AG08396 (cell line): ENCODE measurements at places on chromosomes 13 and 19.
A peak's percentile ranks its signal among the peaks of the same experiment; 100 is the strongest.

- peak; percentile 24 for DNase-seq
Observed at GRCh38 chr13:32624441-32624840, 38.2 kb downstream of the PDS5B start.

- peak; percentile 25 for DNase-seq
Observed at GRCh38 chr13:28636069-28636468, 22.9 kb upstream of the POMP start.

- DNase-seq = no peak
Observed at GRCh38 chr19:55457683-55458457, 3.6 kb downstream of the ISOC2 start.

DNA sequence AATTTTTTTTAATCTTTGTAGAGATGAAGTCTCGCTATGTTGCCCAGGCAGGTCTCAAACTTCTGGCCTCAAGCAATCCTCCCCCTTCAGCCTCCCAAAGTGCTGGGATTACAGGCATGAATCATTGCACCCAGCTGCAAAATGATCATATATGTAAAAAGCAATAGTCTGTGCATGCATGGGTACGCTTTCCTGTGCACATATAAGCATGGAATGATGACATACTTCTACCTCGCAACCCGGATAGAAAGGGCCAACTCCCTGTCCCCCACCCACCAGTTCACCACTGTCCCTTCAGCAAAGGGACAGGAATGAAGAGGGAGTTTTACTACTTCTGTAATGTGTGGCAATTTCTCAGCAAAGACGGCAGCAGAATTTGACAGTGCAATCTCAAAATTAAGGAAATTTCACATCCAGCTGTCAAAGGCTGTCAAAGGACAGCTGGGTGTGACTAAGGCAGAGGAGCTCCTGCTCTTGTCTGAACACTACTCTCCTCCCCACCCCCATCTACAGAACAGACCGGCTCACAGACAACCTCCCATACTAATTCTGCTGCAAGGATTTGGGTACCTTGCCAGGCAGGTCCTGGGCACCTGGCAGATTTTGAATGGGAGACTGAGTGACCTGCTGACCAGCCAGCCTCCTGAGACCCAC, 95.6 kb downstream of the TSHZ3 start:
- no peak for DNase-seq

- no peak for DNase-seq
Observed at GRCh38 chr13:99698010-99698815, 196.9 kb downstream of the TM9SF2 start.

DNA sequence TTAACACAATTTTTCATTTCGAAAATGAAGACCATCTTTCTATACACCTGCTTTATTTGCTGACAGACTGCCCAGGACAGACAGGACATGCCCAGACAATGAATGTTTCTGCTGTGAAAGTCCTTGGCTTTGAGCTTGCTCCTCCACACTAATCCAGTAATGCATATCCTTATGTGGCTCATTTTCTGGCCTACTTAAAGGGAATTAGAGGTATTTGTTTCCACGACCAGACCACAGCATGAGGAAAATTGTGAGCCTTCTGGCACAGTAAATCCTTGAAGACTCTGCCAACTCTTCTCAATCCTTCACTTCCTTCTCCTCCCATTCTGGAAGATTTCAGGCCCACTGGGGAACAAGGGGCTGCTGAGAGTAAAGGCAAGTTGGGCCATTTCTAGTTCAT, 25.7 kb downstream of the CCDC70 start:
- DNase-seq = no peak

GRCh38 chr13:77893066-77893465, 25.6 kb downstream of the EDNRB start:
- no peak for DNase-seq

- peak; percentile 77 for DNase-seq
Observed at GRCh38 chr19:1237027-1237659, 662 bp downstream of the CBARP start.

GRCh38 chr19:16373532-16373931, 48.9 kb downstream of the KLF2 start:
- DNase-seq = peak; percentile 85

DNA sequence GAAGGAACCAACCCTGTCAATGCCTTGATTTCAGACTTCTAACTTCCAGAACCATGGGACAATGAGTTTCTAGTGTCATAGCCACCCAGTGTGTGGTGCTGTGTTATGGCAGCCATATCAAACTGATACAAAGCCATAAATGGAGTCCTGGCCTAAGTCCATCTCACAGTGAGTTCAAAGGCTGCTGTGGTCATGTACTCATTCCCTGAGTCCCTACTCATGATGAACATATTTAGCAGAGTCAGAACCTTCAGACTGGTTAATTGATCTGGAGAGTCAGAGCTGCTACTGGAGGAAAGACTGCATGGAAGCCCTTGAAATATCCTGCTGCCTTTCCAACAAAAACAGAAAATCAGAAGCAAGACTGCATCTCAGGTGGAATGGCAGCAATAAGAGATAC, 39.2 kb upstream of the CSNK1A1L start:
- peak; percentile 28 for DNase-seq

DNA sequence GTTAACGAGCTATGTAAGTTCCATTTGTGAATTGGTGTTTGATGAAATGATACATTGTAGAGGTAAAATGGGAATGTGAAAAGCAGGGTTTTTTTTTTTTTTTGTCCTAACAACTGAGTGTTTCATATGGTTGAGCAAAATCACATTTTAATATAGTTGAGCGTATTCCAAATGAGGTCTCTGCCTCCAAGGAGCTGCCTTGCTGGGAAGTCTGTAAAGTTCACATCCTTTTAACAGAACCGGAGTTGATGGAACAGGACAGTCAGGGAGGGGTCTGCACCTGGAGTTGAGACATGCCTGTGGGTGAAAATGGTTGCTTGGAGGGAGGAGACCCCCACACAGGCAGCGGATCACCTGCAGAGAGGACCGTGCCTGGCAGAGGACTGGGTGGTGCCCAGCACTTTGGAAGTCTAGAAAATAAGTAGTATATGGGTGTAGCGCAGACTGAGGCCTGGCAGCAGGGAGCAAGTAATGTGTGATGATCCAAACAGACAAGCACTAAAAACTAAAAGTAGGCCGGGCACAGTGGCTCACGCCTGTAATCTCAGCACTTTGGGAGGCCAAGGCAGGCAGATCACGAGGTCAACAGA, 75.2 kb upstream of the UBAC2 start:
- no peak for DNase-seq

DNA sequence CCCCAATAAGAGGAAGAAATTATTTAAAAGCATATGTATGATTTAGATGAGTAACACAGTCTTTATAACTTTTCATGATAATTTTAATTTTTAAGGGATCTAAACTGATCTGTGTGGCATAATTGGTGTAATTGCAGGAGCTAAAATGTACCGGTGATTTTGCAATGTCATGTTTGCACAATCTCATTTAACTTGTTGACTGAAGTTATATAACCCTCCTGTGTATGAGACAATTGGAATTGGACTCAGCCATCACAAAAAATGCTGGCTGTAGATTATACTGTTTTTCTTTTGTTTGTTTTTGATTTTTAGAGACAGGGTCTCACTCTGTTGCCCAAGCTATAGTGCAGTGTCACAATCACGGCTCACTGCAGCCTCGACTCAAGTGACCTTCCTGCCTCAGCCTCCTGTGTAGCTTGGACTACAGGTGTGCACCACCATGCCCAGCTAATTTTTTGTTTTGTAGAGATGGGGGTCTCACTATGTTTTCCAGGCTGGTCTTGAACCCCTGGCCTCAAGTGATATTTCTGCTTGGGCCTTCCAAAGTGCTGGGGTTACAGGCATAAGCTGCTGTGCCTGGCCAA, 26.1 kb downstream of the FGF9 start:
- no peak for DNase-seq

- DNase-seq = no peak
Observed at GRCh38 chr13:105908586-105908985, 626.9 kb downstream of the EFNB2 start.

- DNase-seq = no peak
Observed at GRCh38 chr13:84940167-84940566, 859.1 kb downstream of the SLITRK6 start.

DNA sequence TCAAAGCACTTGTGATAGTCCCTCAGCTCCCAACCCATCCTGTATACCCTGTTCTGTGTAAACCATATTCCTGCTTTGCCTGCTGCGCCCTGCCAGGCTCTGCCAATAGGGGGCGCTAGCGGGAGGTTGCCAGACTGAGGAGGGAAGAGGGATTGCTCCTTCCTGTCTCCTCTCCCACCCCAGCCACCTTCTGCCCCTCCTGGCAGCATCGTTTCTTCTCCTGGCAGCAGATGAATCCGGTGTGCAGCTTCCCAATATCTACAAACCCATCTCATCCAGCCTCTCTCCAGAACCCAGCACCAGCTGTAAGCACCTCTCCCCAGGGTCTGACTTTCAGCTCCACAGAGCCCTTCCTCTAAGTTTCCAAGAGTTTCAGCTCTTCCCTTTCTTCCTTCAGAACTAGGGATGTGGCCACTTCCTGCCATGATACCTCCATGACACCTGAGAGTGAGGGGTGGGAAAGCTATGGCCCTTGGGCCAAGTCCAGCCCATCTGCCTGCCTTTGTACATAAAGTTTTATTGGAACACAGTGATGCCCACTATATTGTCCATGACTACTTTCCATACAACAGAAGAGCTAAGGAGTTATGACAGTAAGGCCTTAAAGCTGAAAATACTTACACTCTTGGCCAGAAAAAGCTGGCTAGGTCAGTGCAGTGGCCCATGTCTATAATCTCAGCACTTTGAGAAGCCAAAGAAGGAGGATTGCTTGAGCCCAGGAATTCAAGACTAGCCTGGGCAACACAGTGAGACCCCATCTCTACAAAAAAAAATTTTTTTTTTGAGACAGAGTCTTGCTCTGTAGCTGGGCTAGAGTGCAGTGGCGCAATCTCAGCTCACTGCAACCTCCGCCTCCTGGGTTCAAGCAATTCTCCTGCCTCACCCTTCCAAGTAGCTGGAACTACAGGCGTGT, 34.5 kb upstream of the ATP1A3 start:
- no peak for DNase-seq

DNA sequence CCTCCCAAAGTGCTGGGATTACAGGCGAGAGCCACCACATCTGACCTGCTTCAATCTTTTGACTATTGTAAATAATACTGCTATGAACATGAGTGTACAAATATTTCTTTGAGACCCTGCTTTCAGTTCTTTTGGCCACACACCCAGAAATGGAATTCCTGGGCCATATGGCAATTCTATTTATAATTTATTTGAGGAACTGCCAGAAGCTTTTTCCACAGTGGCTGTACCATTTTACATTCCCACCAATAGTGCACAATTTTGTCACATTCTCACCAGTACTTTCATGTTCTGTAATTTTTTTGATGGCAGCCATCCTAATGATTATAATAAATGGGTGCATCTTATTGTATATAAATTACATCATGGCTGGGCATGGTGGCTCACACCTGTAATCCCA, 13.7 kb upstream of the FCER2 start:
- no peak for DNase-seq

DNA sequence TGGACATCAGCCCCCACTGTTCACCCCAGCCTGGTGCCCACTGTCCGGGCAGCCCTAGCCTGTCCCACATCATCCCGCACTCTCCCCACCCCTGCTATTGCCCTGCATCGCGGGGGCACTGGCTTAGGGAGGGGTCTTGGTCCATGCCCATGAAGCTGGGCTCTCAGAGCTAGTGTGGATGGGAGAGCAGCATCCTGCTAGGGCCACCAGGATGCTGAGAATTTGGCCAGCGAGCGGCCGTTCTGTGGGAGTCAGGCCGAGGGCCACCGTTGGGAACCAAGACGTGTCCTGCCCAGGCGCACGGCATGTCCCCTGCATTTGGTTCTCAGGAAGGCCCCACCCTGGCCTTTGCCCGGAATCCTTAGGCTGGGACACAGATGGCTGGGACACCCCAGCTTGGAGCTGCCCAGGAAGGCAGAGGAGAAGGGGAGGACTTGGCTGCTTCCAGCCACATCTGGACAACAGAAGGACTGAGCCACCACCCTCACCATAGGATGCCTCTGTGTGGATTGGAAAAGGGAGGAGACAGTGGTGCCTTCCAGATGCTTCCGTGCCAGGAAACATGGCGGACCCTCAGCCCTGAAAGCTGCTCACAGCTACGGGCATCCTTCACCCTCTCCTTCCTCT, 14.6 kb downstream of the ADGRE5 start:
- no peak for DNase-seq

DNA sequence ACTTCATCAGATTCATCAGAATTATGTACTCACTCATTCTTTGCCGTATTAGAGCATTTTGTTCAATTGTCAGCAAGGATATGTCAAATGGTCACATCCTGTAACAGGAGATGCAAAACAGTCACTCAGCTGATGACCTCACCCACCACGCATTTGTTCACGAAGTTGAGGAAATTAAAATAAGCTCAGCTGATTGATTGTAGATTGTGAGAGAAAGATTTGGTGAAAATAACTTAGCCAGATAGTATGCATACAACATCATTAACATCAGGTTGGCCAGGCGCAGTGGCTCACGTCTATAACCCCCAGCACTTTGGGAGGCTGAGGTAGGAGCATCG, 22.6 kb upstream of the CDC16 start:
- no peak for DNase-seq

DNA sequence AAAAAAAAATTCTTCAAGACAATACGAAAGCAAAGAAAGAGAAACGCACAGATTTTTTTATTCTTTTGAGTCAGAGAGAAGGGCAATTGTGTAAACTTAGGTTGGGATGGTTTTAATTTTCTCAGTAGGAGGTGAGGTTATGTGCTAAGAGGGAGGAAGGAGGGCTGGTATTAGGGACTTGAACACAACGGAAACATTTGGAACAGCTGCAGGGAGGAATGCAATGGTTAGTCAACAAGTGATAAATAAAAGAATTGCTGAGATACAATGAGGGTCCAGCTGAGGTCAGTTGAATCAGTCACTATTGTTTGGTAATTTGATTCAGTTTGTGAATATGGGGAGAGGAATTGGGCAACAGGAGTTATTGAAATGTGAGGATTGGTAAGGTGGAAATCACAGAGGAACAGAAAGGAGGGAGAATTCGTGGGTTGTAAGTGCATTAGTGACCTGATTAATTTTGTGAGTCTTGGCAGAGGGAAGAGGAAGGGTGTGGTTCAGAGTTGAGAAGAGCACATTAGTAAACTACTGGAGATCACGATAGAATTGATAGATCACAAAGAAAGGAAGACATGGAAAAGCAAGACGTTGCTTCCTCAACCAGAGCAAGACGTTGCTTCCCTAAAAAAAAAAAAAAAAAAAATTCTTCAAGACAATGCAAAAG, 499.5 kb upstream of the SPRY2 start:
- DNase-seq = no peak

GRCh38 chr13:49412749-49413148, 31.1 kb downstream of the CAB39L start:
- no peak for DNase-seq

DNA sequence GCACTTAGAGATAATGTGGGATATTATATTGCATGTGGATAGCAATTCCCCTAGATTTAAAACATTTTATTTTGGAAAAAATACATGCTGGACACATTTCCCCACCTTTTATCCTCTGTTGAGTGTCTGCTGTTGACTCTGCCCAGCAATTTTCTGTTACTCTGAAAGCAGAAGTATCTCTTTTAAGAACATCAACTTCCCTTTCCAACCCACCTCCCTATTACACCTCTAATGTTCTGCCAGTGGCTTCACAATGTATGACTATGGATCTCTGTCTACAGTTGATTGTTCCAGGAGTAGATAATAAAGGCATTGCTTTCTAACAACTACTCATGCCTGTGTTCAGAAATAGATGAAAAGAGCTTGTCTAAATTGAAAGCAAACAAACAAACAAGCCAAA, 754.8 kb upstream of the SLITRK6 start:
- DNase-seq = no peak

GRCh38 chr13:97116754-97117153, 105.4 kb upstream of the MBNL2 start:
- peak; percentile 57 for DNase-seq
